HS-5 (cell line): ENCODE measurements at places on chromosomes 5 and 9.

GRCh38 chr5:8376478-8376877 is 507.5 kb downstream of the MTRR start:
- no peak for DNase-seq

DNA sequence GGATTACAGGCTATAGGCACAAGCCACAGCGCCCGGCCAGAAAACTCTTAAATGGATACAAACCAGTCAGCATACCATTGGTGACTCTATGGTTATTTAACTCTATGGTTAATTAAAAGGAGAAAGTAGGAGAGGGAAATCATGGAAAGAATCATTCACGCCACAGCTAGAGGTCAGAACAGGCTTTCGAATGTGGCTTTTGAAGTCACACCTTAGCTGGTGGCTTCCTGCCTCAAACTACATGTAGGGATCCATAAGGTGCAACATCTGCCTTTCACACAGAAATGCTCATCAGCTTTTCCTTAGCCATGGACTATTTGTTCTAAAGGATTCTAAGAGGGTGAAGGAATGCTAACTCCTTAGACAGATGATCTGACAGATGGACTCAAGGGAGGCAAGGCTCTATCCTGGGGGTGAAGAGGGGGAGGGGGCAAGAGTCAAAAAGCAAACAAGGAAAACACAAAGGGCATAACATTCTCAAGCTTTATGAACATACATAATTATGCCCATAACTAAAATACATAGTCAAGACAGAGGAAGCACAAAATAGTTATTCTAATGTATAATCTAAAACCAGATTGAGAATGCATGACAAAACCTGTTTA is 130.9 kb downstream of the EFNA5 start:
- DNase-seq: no peak

DNA sequence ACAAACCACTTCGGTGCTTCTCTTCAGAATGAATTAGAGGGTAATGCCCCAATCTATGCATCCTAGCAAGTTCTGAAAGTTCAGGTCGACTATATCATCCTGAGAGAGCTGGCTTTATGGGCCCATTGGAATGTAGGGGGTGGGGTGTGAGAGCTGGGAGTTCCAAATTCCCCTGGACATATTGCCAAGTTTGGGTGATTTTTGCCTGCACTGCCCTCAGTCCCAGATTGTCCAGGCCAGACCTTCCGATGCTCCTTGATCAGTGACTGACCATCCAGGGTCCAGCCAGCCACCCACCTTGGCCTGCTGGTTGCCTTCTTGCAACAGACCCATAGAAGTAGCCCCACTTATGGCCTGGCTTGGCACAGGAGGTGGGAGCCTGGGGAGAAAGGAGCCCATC is 47.8 kb upstream of the CXCL14 start:
- DNase-seq: no peak

GRCh38 chr9:93645149-93645889 is 68.9 kb downstream of the PHF2 start:
- no peak for DNase-seq

GRCh38 chr5:58022055-58022454 is 437.8 kb downstream of the PLK2 start:
- no peak for DNase-seq

GRCh38 chr9:86652736-86653135 is 294.6 kb downstream of the GAS1 start:
- DNase-seq: no peak

DNA sequence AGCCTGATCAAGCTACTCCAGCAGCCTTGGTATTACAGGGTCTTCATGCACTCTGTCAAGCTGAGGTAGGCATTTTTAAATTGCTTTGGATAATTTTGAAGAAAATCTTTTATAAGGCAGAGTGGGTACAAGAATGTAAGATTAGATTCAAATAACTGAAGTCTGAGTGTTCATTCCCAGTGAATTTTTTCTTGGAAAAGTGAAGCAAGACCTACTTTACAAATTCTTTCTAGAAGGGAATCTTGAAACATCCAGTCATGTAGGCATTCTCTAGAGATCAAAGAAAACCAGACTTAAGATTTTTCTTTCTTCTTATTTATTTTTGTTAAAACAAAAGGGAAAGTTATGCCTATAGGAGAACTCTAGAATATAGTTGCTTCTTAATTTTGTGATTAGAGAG is 139.0 kb downstream of the FOCAD start:
- DNase-seq: no peak
